ENCODE measurements at places on chromosomes 2 and 18. TPM values are rescaled to one million over a fixed set of nuclear protein-coding genes. Genes with fewer than 3 reads are reported as not detected.

GRCh38 chr2:15797231-15797938, 143.0 kb upstream of the MYCN start:
- no peak for DNase-seq

DNA sequence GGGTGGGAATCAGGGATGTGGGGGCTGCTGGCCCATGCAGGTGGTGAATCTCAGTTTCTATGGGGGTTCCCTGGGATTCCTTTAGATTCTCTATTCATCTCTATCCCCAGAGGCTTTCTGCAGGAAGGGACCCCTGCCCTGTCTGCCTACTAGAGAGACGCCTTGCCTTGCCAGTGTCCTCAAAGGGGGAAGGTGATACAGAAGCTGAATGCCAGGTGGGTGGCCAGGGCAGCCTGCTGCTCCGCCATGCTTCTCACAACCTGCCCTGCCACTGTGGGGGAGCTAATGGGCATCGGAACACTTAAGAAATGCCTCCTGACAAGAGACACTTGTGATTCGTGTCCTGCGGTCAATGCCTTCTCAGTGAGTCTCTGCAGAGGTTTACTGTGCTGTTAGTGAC, 368.4 kb downstream of the EN1 start:
- no peak for DNase-seq

DNA sequence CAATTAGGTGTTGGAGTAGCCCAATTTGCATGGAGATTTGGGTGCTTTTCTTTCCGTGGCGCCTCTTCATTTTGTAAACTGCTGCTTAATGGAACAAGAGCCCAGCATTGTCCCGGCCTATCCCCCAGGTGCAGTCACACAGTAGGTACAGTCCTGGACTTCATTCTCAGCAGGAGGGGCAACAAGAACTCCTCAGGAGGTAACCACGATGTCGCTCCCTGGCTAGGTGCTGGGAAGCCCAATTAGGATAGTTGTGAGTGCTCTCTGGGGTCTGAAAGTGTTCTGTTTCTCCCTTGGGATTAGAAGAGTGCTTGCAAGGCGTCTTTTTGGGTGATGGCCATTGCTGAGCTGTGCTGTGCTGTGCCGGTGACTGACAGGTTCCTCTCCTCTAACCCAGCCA, 53.8 kb downstream of the CABLES1 start:
- no peak for DNase-seq

- peak; percentile 10 for DNase-seq
Measured at GRCh38 chr2:100730290-100730868, 89.6 kb upstream of the NPAS2 start.

- no peak for DNase-seq
Measured at GRCh38 chr2:183250061-183250460, 125.8 kb downstream of the NUP35 start.

DNA sequence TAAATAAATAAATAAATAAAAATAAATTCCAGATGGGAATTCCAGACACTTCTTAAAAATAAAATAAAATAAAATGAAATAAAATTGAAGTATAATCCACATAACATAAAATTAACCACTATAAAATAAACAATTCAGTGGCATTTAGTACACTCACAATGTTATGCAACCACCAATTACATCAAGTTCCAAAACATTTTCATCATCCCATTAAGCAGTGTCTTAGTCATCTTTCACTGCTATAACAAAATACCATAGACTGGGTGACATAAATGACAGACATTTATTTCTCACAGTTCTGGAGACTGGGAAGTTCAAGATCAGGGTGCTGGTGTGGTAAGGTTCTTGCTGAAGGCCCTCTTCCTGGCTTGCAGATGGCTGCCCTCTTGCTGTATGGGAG, 22.6 kb upstream of the PROKR1 start:
- no peak for DNase-seq

GRCh38 chr2:197152451-197153228, 157.9 kb downstream of the ANKRD44 start:
- peak; percentile 35 for DNase-seq

DNA sequence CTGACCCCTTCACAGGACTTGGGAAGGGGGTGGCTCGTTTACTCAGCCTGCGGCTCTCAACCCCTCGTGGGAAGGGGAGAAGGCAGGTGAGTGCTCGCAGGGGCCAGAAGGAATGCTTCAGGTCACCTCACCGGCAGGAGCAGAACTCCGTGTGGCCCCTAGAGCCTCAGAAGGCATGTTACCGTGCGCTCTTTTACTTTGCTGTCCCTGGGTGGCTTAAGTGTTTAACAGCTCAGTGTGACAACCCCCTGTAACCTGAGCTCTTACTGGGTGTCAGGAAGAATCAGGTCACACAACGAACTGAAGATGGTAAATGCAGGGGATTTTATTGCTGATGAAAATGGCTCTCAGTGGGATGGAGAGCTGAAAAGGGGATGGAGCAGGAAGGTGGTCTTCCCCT, 1235.4 kb downstream of the LRP1B start:
- DNase-seq, result no peak

DNA sequence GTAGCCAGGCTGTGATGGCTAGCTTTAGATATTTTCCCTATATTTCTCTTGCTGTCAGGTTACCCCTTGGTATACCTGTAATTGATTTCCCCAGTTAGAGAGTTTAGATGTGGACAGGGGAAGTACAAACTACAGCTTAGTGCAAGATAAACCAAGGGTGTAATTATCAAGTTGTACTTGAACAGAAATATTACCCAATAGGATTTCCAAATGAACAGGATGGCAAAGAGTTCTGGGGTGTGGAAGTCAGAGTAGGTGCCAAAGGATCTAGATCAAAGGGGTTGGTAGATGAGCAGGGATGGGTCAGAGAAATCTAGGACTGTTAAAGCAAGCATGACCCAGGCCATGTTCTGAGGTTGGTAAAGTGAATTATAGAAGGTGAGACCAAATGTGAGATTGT, 585.2 kb downstream of the CCDC85A start:
- DNase-seq, result no peak

DNA sequence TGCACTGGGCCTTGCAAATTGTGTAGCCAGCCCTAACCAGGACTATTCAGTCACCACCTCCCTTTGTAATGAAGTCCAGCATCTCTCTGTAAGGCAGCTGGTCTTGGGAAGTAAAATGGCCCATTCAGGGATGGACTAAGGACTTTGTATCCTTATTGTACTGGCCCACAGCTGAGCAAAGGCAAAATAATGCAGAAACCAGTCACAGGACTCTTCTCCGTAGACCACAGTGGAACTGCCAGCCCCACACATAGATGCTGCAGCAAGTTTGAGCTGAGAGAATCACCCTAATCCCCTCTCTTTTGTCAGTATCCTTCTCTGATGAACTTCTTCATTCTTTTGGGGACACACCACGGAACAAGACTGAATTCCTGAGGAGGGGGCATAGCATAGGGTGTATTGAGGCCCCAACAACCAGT, 73.6 kb upstream of the RTN4 start:
- DNase-seq, result no peak

- no peak for DNase-seq
Measured at GRCh38 chr18:567122-567521, 13.1 kb upstream of the CETN1 start.

GRCh38 chr18:45775743-45776142, 49.7 kb upstream of the SIGLEC15 start:
- DNase-seq, result no peak

- no peak for DNase-seq
Measured at GRCh38 chr18:56421647-56422046, 216.7 kb downstream of the TXNL1 start.

DNA sequence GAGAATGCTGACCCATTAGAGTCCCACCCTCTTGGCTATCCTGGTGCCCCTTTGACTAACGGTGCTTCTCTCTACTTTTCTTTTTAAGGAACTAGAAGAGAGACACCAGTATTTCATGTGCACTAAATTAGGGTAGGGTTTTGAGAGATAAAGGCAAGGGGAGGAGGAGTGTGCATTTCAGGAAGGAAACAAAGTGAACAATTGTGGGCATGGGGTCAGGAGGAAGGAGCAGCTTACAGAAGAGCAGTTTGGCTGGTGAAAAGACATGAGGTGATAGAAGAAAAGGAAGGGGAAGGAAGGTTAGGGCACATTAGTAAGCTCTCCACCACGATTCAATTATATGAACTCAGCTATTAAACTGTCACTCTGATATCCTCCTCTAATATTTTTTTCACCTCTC, 105.8 kb upstream of the CTAGE1 start:
- no peak for DNase-seq

GRCh38 chr2:195364015-195364965, 292.7 kb upstream of the SLC39A10 start:
- no peak for DNase-seq

DNA sequence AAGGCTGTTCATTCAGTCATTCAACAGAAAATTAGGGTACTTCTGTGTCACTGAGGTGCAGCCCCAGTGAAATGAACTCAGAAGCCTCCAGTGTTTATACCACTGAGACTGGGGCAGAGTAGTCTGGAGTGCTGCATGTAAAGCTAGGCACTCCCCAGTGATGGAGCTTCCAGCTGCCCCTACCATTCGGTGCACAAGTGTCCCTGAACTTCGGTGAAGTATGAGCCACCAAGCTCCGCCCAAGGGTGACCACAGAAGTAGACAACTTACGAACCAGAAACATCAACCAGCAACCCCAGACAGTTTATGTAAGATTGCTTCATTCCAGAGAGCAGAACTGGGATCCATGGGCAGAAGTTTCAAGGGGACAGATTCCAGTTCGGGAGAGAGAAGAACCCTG, 70.6 kb upstream of the FOSL2 start:
- no peak for DNase-seq

GRCh38 chr2:36663851-36664695, 32.4 kb upstream of the VIT start:
- peak; percentile 40 for DNase-seq

GRCh38 chr2:24855726-24856125, 62.5 kb downstream of the CENPO start:
- DNase-seq, result no peak

The DSC3 gene
- not detected for total RNA-seq

The DRC1 gene
- not detected for total RNA-seq

The NDUFAF7 gene
- 36.8 TPM for total RNA-seq

The CHRNA1 gene
- total RNA-seq, result not detected
